ENCODE measurements at places on chromosomes 7 and 10. TPM values are rescaled to one million over a fixed set of nuclear protein-coding genes. Genes with fewer than 3 reads are reported as not detected.

- no peaks in the 10 kb centered on the region for H3K4me1 ChIP-seq
- H3K27ac ChIP-seq, result no peak overlapping the region
- peaks cover 2% of the 10 kb centered on the region for H3K36me3 ChIP-seq
- no peak for DNase-seq
Observed at GRCh38 chr10:44153918-44154670, 230.8 kb downstream of the CXCL12 start.

GRCh38 chr7:31052841-31053601 lies 913 bp downstream of the ADCYAP1R1 start:
- DNase-seq, result no peak
- no peaks in the 10 kb centered on the region for H3K36me3 ChIP-seq
- H3K27me3 ChIP-seq, result peaks cover 40% of the 10 kb centered on the region
- no peak overlapping the region for H3K4me3 ChIP-seq
- H3K4me1 ChIP-seq, result no peaks in the 10 kb centered on the region

GRCh38 chr10:72762042-72762441 lies 70.1 kb downstream of the MCU start:
- H3K4me1 ChIP-seq, result no peaks in the 10 kb centered on the region
- DNase-seq, result no peak
- no peaks in the 10 kb centered on the region for H3K36me3 ChIP-seq
- H3K27ac ChIP-seq, result no peak overlapping the region

DNA sequence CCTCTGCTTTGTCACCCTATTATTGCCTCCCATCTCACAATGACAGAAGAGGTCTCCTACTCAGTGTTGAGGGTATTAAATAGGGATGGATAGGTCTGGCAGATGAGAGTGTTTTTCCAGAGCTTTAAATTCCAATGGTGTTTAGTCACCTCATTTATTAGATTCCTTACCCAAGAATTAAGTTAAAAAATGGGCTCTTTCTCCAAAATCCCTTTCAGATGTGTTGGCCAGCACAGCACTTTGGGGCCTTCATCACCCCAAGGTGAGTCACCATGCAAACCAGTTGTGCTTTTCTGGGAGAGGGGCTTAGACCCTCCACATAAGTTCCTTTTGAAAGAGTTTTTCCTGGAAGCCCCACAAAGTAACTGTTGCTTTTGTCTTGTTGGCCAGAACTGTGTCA lies 78.4 kb downstream of the CYP26A1 start:
- H3K36me3 ChIP-seq, result peaks cover 3% of the 10 kb centered on the region
- peaks cover 24% of the 10 kb centered on the region for H3K27me3 ChIP-seq
- H3K4me1 ChIP-seq, result peaks cover 19% of the 10 kb centered on the region
- no peak for DNase-seq
- no peak overlapping the region for H3K4me3 ChIP-seq

DNA sequence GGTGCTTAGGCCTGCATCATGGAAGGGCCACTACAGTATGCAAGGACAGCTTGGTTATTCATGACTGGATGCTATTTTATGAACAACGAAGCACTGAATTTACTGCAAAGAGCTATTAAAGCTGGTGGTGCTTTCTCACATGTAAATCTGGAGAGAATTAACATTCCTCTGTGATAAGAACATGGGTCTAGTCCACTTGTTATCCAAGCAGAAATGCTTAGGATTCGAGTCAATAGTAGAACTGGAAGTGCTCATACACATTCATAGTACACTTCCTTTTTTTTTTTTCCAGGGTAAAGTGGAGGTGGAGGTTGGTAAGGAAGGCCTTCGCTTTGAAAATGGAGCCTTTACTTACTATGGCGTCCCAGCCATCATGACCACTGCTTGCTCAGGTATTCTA lies 35.0 kb downstream of the CNNM1 start:
- peaks cover 42% of the 10 kb centered on the region for H3K27me3 ChIP-seq
- no peak overlapping the region for H3K4me3 ChIP-seq
- no peak overlapping the region for H3K27ac ChIP-seq
- no peaks in the 10 kb centered on the region for H3K36me3 ChIP-seq

- no peaks in the 10 kb centered on the region for H3K36me3 ChIP-seq
- no peak overlapping the region for H3K27ac ChIP-seq
- no peak for DNase-seq
Observed at GRCh38 chr7:70446448-70447143, 685.3 kb upstream of the GALNT17 start.

DNA sequence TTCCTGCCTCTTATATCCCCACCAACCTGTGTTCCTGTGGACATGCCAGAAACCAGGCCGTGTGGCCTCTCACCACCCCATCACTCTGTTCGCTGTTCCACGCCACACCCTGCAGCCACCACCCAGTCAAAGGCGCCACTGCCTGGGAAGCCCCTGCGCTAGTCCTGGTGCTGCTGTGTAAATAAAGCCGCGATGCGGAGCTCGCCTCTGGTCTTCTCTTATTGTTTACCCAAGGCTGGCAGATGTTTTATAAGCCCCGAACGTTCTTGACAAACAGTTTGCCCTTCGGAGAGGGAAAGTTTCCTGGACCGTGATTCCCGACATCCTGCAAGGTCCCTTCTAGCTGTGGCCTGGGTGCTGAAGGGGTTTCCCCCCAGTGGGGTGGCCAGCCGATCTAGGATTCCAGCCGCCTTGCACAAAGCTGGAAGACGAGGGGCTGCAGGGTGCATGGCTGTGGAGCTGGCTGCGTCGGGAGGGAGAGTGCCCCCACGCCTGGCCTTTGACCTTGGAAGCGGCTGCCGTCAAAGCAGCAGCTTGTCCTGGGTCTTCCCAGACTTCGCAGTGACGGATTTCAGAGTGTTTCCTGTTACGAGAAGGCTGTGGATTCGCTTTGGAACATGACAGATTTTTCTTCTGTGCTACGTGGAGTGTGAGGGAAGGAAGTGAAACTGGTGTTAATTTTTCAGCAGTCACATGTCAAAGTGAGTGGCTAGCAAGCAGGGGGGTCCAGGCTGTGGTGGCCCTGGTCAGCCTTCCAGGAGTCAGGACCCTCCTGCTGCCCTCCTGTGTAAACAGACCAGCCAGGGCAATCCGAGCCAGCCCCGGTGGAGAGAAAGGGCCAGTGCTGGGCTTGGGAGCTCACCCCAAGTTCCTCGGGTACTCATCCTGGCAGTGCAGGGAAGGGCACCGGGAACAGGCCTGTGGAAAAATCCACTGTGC lies 61.6 kb downstream of the LHPP start:
- H3K4me3 ChIP-seq, result no peak overlapping the region
- no peak for DNase-seq
- H3K36me3 ChIP-seq, result no peaks in the 10 kb centered on the region
- no peak overlapping the region for H3K27ac ChIP-seq
- H3K4me1 ChIP-seq, result no peaks in the 10 kb centered on the region

DNA sequence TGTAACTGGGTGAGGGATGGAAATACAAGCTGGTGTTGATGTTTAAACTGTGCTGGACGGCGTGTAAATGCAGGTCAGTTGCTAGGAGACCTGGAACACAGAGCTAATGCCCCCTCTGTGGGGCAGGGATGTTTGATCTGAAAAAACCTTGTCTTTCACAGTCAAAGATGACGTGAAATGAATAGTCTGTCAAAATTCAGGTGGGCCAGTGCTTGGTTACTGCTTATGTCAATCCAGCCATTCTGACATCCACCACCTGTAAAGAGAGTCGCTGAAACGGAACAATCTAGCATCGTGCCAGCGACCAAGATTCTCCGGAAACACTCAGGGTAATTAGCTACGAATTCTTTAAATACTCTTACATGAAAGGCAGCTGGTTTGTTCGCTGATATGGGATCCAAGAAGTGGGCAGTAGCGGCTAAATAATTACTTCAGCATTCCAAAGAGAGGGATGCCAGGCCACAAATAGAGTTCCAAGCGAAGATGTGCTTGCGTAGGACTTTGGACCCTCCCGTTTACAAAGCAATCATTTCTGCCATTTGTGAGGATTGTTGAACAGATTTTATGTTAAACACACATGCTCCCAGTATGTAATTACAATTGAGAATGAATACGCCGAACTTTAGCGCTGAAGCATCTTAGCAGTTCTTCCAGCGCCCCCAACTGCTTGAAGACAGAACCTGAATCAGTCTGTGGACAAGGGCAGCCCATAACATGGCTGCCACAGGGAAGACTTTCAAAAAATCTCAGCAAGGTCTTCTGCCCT lies 7.3 kb upstream of the ASB4 start:
- DNase-seq, result no peak
- no peaks in the 10 kb centered on the region for H3K27me3 ChIP-seq
- no peaks in the 10 kb centered on the region for H3K36me3 ChIP-seq
- H3K4me1 ChIP-seq, result no peaks in the 10 kb centered on the region
- H3K4me3 ChIP-seq, result no peak overlapping the region
- no peak overlapping the region for H3K27ac ChIP-seq

GRCh38 chr7:77157446-77157845 lies 35.0 kb downstream of the CCDC146 start:
- peaks cover 2% of the 10 kb centered on the region for H3K36me3 ChIP-seq
- H3K4me3 ChIP-seq, result peak overlapping the region; percentile 44
- peak; percentile 16 for DNase-seq
- no peaks in the 10 kb centered on the region for H3K27me3 ChIP-seq

DNA sequence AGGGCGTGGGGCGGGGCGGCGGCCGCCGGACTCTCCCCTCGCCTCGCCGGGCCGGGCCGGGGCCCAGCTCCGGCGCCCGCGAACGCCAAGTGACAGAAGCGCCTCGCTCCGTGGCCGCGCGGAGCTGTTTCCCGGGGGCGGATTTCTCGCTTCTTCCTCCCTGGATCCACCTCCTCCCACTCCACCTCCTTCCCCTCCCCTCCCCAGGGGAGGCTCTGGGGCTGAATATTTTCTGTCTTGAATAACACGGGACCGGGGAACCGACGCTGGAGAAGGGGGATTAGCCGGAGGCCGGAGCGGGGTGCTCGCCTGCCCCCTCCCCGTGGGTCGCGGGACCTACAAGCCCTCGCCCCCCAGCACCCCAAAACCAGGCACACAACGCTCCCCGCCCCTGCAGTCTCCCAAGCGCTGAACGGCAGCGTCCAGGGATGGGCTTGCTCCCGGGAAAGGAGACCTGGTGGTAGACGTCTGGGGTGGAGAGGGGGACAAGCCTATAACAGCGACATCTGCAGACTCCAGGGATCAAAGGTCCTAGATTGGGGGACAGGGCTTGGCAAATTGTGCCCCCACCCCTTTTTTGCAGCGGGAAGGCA lies at the start of gene ARHGAP21:
Gene ARHGAP21, minus strand, starts transcription at position 100 of the 593 bp plus-strand sequence. CDS start 1,988 bp downstream, outside the sequence.
- peak within 1 kb of the TSS; percentile 90 for H3K4me3 ChIP-seq
- peaks cover 27% of the 10 kb centered on the region for H3K4me1 ChIP-seq
- no peak within 1 kb of the TSS for H3K27ac ChIP-seq
- no peaks in the 10 kb centered on the region for H3K27me3 ChIP-seq
- H3K36me3 ChIP-seq, result peaks cover 2% of the 10 kb centered on the region

DNA sequence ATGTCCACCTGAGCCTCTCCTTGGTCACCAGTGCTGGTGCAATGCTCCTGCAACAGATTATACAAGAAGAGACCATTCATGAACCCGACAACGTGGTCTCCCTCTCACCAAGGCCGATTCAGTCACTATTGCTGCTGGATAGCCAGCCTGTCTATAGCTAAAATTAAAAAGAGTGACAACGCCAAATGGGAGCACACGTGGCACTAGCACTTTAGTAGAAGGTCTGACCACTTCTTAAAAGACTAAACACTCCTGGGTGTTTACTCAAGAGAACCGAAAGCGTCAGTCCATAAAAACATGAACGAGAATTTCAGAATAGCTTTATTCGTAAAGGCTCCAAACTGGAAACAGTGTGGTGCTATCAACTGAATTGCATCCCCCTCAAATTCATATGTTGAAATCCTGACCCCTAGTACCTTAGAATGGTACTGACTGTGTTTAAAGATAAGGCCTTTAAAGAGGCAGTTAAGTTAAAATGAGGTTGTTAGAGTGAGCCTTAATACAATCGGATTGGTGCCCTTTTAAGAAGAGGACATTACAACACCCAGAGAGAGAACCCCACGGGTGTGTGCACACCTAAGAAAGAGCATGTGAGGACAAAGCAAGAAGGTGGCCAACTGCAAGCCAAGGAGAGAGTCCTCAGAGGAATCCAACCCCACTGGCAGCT lies 4.4 kb upstream of the GALNTL5 start:
- no peak overlapping the region for H3K4me3 ChIP-seq
- H3K27ac ChIP-seq, result no peak overlapping the region
- no peaks in the 10 kb centered on the region for H3K4me1 ChIP-seq
- no peak for DNase-seq

- H3K36me3 ChIP-seq, result peaks cover 19% of the 10 kb centered on the region
- H3K27me3 ChIP-seq, result no peaks in the 10 kb centered on the region
- no peak overlapping the region for H3K4me3 ChIP-seq
- H3K4me1 ChIP-seq, result no peaks in the 10 kb centered on the region
- DNase-seq, result no peak
Observed at GRCh38 chr7:155778349-155778748, 33.9 kb downstream of the SHH start.

DNA sequence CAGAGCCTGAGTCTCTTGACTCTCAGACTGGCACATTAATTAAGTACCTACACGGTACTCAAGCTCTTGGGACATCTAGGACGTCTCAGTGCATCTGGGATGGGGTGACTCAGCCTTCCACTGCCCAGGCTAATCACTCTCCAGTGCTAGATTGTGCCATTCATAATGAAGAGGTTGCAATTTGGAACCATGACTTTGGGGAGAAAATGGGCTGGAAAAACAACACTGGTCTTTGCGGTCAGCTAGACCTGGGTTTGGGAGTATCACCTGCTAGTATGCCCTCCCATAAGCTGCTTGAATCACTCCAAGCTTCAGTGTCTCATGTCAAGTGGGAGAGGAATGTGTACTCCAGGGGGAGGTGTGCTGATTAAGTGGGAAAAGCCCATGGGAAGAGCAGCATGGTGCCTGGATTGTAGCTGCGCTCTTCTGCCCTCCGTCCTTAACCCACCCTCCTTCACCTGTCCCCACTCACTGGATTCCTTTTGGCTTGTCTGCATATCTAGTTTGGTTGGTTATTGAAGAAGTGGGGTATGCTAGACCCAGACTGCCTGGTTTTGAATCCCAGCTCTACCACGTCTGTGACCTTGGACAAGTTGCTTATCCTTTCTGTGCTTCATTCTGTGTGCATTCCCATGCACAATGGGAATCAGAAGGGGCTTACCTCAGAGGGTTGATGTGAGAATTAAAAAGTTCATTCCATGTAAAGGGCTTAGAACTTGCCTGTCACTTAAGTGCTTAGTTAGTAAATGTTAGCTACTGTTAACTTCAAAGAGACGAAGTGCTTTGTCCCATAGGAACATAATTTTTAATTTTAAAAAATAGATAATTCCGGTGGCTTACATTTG lies 3.8 kb downstream of the NFE2L3 start:
- H3K4me3 ChIP-seq, result peak overlapping the region; percentile 91
- peak overlapping the region; percentile 95 for H3K27ac ChIP-seq
- DNase-seq, result no peak
- H3K27me3 ChIP-seq, result no peaks in the 10 kb centered on the region
- peaks cover 83% of the 10 kb centered on the region for H3K4me1 ChIP-seq

Gene FFAR4
- total RNA-seq, result not detected

Gene SLC18A3
- not detected for total RNA-seq

Gene ASZ1
- total RNA-seq, result not detected

Gene WNT16
- total RNA-seq, result not detected

Gene KCP
- not detected for total RNA-seq

Gene CCAR1
- 121 TPM for total RNA-seq

All from activated T-cell treated with anti-CD3 and anti-CD28 coated beads, Interleukin-2, amount 50 U/mL, for 72 hours (primary cell).